ENCODE measurements at places on chromosomes 7 and 10.

DNA sequence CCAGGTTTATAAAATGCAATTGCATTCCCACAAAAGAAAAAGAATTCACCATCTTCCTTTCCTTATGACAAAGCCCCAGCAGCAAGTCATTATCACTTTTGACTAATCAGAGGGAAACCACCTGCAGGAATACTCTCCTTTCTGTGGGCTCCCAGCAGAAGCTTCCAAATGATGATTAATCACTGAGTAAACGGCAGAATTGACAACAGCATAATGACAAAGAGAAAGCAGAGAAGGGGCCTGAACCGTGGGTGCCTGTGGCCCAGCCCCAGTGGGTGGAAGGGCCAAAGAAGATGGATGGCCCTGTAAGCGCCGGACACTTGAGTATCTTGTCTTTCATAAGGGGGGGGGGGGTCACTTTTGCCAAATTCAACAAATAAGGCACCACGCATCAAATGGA lies 152.4 kb upstream of the NRBF2 start:
- DNase-seq: no peak

DNA sequence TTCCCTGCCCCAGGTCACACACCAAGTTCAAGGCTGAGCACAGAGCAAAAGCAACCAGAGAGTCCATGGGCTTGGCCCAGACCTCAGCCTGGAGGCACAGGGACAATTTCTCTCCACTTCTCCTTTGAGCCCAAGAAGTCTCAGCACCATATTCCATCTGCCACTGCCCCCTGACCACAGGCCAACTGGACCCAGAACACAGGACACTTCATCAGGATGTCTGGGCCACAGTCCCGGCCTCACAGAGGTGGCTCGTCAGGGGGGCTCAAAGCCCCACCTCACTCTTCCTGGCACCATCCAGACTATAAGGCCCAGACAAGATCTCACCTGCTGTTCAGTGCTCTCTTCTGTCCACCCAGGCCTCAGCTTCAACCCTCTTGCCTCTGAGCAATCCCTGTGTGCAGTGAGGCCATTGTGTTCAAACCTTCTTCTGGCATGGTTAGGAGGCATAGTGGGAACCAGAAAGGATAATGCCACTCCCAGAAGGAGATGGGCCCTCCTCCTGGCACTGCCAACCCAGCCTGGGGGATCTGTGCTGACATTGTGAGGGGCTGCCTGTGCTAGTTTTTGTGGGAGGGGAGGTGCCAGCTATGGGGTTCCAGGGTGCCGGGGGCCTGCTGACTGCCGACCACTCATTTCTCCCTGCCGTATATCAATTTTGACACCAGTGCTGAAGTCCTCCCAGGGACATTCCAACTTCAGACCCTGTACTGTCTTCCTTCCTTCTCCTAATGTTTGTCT lies 49.7 kb upstream of the ANTXRL start:
- no peak for DNase-seq

- DNase-seq: no peak
Measured at GRCh38 chr7:50416527-50417182, 33.5 kb downstream of the FIGNL1 start.

DNA sequence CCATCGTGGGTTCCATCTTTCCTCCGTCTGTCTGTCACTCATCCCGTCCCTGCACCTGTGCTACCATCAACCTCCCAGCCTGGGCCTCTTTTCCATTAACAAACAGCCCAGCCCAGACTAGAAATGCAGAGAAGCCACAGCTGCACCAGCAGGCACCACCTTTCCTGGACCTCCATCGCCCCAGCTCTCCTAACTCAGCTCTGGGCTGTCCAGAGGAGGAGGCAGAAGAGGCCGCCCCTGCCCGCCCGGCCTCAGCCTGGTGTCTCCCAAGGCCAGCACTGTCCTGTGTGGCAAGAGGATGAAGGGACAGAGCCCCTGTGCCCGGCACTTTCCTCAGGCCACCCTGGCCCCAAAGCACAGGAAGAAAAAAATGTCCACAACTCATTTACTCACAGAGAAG lies 225.6 kb downstream of the PTPRN2 start:
- no peak for DNase-seq

- DNase-seq: no peak
Measured at GRCh38 chr7:65951837-65952578, 30.0 kb downstream of the GUSB start.

GRCh38 chr10:67808704-67809103 lies 29.3 kb downstream of the DNAJC12 start:
- no peak for DNase-seq

DNA sequence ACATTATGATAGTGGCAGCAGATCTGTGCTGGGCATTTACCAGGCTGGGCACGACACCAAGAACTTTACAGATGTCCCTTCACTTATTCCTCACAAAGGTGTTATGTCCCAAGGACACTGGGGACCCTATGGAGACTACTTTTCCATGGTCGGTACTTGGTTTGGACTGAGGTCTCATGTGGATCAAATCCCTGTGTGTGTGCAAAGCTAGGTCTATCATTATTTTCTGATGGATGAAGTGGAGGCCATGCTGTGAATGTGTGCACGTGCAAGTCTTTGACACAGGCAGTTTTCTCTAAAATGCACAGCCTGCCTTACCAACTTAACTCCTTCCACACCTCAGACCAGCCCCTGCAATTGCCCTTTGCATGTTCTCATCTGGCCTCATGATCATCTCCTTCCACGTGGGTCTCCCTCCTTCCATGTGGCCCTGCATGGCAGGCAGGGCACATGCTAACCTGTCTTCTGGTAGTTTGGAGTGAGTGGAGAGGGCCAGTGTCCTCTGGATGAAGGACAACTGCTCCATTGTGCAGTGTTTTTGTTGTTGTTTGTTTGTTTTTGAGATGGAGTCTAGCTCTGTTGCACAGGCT lies 16.0 kb upstream of the ZNF273 start:
- no peak for DNase-seq

DNA sequence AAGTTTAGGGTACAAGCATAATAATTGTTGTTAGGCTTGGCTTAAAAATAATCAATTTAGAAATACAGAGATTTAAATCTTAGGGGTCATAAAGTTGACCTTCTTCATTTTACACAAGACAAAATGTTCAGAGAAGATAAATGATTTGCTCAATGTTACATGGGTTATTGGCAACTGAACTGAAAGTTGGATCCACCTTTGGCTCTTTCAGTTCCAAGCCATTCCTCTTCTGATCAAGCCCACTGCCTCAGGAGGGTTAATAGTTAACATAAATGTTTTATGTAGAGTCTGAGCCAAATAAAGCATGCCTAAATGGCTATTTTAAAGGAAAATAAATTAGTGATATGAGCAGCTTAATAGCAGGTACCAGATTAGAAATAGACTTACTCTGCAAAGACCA lies 79.1 kb upstream of the RHOBTB1 start:
- DNase-seq: no peak

DNA sequence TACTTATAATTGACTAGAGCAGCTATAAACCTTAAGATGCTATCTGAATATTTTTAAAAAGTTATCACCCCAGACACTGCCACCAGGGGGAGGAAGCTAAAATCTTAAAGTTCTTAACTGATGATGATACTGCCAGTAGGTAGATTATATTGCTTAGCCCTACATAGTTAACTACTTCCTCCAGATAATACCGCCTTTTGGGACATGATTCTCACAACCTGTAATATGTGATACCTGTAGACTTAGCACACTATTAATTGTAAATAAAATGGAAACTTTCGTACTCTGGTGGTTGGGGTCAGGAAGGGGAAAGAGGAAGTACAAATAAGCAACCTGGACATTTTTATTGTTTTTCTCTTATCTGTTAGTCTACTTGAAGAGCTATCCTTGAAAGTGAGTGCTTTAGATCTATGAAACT lies 268.9 kb downstream of the ADK start:
- DNase-seq: no peak

DNA sequence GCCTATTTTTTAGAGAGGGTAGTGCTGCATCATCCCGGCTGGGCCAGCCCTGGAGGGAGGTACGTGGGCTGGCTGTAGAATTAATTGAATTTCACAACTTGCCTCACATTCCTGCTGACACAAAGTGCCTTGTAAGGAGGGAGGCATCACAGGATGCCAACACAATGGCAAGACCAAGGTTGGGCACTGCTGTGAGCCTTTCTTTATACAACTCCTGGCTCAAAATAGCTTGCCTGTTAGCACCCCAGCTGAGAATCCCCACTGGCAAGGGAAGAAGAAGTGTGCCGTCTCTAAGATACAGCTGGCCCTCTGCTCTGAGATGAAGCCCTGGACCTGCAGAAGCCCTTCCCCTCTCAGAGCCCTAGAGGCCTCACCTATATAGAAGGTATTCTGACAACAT lies 873.9 kb downstream of the GRID1 start:
- DNase-seq: no peak

DNA sequence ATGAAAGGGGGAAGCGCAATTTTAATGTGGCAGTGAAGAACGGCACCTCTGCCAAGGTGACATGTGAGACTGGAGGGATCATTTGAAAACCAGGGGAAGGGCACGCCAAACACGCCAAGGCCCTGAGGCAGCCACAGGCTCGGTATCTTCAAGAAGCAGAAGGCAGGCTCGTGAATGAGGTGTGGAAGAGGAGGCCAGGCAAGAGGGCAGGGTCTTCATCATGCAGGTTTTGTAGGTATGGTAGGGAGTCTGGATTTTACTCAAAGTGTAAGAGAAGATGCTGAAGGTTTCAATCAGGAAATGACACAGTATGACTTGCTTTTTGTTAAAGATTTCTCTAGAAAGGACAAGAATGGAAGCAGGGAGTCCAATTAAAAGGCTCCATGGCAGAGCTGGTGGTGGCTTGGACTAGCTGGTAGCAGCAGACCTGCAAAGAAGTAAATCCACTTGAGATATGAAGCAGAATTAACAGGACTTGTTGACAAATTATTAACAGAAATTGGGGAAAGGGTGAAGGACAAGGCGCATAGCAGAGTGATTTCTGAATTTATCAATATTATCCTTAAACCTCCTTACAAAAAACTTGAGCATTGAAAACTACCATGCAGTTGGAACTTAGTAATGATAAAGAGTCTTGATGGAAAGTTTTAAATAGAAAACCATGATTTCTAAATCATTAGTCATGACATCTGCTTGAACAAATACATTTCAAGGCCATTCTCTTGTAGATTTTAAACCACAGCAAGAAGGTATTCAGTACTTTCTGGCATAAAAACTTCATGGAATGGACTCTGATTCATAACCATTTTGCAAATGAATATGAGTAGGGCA lies 70.4 kb downstream of the COA1 start:
- DNase-seq: no peak

- no peak for DNase-seq
Measured at GRCh38 chr10:27297844-27298521, 57.4 kb upstream of the ACBD5 start.

DNA sequence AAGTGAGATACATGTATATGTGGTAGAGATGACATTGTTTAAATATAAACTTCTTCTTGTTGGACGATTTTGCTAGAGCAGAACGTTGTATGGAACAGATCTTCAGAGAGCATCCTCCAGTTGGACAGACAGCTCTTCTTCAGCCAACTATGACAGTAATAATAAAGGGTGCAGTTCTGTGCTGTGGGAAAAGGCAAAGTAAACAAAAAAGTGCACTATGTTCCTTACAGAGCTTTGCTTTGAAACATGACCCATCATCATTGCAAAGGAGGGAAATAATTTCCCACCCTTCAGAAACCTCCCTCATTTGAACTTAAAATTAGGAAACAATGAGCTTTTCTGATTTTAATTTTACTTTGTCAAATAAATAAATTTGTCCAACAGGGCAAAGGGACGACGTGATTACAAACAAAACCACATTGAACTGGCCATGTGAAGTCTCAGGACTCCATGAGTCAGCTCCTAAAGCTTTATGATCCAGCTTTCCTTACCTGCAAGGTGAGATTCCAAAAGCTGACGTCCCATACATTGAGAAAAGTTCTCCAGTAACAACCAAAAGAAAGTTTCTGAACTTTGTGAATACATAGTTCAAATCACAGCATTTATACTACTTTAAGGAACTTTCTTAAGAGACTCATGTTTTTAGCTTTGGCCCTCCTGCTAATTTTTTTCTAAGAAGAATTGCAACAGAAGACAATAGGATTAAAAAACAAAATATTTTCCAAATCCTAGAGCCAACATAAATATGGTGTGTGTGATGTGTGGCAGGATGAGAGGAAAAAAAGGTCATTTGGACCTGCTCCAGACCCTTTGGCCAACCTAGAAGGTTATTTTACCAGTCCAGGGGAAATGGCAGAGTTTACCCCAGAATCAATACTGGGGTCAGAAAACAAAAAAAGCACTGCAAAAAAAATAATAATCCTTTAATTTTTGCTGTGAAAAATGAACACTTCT lies 565.4 kb upstream of the NRP1 start:
- no peak for DNase-seq

GRCh38 chr7:34838329-34838728 lies 180.3 kb downstream of the NPSR1 start:
- DNase-seq: no peak

GRCh38 chr10:5561704-5562645 lies 37.2 kb downstream of the CALML3 start:
- no peak for DNase-seq

- DNase-seq: no peak
Measured at GRCh38 chr10:80952436-80952835, 414.7 kb downstream of the SH2D4B start.

- DNase-seq: no peak
Measured at GRCh38 chr7:81944058-81944457, 174.2 kb upstream of the HGF start.

GRCh38 chr10:118901906-118902305 lies 127.6 kb upstream of the NANOS1 start:
- no peak for DNase-seq

DNA sequence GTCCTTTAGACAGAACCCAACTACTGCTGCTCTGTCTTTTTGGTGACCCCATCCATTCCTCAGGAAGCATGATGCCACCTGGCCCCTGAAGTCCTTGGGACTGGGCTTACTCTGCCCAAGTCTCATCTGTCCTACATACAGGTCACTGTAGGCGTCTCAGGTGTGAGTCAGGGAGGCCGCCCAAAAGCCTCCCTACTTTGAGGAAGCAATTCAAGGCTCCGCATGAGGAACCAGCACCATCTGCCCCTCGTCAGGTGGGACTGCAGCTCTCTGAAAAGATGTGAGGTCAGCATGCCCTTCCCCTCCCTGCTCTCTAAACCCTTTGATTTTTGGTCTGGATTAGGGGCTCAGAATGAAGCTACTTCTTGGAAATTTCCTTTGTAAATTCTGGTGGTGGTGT lies 354.8 kb downstream of the CXCL12 start:
- no peak for DNase-seq

GRCh38 chr7:93148144-93148543 lies at the start of gene SAMD9L:
SAMD9L (minus strand) TSS chr7:93148385; CDS start chr7:93135971, 12,414 bp downstream.
- no peak for DNase-seq

GRCh38 chr7:25297278-25297677 lies 69.0 kb upstream of the NPVF start:
- no peak for DNase-seq

GRCh38 chr7:630539-630938 lies 96.0 kb upstream of the DNAAF5 start:
- DNase-seq: no peak

GRCh38 chr10:80480852-80481251 lies 26.7 kb downstream of the TSPAN14 start:
- no peak for DNase-seq

DNA sequence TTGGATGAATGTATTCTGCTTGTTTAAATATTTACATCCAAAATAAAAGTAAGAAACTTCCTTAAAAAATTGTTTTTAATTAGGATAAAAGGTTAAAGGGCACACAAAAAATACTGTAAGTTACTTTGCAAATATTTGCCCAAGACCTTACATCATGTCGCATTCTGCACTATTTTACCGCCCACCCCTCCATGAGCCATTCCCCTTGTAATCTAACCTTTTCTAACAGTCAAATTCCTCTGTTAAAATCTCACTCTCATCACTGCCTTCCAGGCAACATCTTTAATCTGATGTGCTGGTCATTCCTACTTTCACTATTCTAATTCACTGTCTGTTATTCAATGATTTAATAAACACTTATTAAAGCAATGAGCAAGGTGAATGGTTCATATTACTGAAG lies 23.2 kb downstream of the TSPAN12 start:
- DNase-seq: no peak

Measured in stimulated activated CD8-positive, alpha-beta memory T cell treated with anti-CD3 and anti-CD28 coated beads, Interleukin-7, amount 100 ng/mL, for 1 hour (primary cell).